ENCODE measurements at places on chromosomes 2 and 18. TPM values are rescaled to one million over a fixed set of nuclear protein-coding genes. Genes with fewer than 3 reads are reported as not detected.

GRCh38 chr18:48806551-48807261, 144.1 kb downstream of the SMAD7 start:
- DNase-seq = no peak

The ESPNL gene
- total RNA-seq = 0.49 TPM

GRCh38 chr2:64988420-64989125, 626 bp upstream of the SLC1A4 start:
- peak; percentile 69 for DNase-seq

DNA sequence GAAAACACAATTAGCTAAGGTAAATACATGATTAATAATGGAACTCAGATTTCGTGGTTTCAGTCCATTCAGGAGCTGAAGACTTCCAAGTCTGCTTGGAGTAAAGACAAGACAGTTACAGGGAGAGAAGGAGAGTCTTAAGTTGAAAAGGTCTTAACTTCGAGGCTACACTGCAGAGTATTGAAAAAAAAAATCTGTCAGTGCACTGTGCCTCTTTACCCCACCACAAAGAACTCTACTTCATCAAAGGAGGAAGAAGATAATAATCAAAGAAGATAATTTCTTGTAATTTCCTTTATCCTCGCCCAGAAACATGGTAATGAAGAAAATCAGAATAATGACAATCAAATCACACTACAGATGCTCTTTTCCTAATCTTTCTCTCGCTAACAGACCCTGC, 75.4 kb downstream of the MEMO1 start:
- no peak for DNase-seq

DNA sequence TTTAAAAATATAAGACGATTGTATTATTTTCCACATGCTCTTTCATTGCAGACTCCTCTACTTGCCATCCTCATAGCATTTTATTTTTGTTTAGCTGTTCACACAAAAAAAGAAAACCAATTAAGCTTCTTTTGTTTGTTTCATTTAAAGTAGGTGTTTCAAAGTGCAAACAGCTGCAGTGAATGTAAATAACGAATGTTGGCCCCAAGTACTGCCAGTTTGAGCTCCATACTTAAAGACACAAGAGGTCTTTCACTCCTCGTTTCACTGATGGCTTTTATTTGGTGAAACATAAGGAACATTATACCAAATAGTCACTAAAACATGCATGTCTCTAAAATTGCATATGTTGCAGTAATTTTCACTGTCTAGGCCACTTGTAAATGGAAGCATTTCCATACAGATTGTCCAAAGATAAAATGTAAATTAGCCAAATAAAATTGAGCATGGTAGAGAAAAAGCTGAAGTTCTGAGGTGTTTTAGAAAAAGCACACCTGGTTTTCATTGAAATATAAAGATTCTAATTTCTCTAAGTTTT, 253.4 kb downstream of the TMX3 start:
- no peak for DNase-seq
